ENCODE measurements at places on chromosomes 16 and 17.

- no peak for DNase-seq
Observed at GRCh38 chr16:25006504-25007056, 8.6 kb downstream of the ARHGAP17 start.

DNA sequence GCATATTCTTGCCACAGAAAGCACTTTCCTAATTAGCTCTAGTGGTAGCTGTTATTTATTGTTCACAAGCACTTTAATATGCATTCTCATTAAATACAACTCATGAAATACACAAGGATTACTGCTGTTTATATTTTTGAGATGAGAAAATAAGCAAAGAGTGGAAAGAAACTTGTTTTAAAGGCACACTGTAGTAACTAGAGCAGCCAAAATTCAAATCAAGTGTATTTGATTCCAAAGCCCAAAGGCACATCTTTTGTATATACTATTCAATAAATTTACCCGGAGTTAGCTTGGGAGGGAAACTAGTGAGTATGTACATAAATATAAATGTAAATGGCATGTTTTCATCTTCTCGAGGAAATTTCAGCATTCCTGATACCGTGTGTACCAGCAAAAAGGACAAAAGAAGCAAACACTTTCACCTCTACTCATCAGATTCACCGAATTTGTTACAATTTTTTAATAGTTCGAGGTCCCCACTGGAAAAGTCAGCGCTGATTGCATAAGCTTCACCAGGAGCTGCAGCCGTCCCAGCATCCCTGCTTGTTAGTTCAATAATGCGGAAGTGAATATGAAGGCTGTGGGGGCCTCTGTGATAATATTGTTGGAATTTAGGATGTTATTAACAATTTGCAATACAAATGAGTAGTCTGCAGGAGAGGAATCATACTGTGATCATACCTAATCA, 371.6 kb upstream of the MON1B start:
- DNase-seq, result no peak

DNA sequence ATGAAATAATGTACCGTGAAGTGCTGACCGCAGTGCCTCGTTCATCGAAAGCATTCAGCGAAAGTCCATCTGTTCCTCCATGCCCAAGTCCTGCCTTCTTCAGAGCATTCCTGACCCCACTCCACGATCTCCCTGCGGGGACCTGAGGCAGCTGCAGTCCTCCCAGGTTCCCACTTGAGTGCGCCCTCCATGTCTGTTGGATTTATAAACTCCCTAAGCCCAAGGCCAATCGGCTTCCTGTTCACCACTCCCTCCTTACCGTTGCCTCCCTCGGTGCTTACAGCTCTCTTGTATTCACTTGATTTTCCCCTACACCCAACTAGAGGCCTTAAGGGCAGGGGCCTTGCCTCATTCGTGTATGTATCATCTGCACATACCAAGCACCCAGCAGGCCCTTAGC, 2.8 kb downstream of the RAD51D start:
- DNase-seq, result no peak

DNA sequence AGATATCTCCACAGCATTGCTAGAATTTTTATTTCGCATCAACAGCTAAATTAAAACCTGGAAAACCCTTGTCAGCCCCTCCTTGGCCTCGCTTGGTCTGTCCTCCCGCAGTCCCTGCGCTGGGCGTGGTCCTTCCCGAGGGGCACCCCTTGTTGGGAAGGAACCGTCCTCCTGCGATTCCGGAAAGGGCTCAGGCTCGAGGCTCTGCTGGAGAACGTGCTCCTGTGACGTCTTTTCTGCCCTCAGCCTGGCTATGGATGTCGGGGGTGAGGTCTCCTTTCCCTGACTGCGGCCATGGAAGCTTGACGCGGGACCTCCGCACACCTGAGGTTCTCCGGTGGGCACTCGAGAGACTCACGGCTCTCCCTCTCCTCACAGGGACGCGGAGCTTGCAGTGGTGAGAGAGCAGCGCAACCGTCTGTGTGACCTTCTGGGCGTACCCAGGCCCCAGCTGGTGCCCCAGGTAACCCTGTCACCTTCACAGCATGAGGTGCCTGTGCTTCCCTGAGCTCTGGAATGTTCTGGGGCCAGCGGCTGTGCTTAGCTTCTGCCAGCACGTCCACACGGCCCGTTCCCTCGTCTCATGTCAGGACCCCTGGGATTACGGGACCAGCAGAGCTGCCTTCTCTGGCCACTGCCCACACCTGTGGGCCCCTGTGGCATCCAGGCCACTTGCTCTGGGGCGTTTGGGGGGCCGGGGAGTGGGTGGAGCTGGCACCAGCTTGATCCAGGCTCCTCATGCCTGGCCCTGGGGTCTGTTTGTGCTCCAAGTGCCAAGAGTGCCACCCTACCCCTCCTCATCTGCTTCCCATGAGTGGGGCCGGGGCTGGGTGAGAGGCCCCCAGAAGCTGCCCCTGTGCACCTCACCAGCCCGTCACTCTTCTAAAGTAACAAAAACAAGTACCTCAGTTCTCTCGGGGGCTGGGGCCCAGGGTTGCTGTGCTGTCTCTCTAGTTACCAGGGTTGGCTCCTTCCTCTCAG, 101.5 kb upstream of the ZNF750 start:
- DNase-seq, result no peak

DNA sequence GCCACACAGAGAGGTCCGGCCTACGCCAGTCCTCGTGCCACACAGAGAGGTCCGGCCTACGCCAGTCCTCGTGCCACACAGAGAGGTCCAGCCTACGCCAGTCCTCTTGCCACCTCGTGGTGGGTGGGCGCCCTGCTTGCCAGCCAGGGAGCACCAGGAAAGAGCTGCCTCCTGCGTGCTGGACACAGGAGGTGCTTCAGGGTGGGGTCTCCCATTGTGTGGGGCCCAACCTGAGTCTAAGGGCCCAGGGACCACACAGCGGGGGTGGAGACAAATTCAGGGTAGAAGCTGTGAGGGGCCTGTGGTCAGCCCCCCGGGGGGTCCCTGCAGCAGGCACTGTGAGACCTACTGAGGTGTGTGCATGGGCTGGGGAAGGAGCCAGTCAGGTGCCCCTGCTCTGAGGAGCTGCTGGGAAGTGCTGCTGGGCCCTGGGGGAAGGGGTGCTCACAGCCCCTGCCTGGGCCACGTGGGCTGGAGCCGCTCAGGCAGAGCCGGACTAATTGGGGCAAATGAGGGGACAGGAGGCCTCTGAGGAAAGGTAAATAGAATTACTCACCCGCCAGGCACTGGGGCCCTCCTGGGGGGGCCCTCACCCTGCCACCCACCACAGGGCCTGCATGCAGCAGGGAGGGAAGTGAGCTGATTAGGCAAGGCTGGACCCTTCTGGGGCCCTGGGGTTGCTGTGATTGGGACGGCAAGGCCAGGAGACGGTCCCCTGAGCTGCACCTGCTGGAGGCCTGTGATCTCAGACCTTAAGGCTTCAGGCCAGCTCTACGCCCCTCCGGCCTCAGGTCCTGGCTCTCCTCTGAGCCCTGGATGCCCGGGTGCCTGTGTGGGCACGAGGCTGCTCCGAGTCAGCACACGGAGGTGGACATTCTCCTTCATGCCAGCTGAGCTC, 11.0 kb downstream of the GCGR start:
- no peak for DNase-seq

DNA sequence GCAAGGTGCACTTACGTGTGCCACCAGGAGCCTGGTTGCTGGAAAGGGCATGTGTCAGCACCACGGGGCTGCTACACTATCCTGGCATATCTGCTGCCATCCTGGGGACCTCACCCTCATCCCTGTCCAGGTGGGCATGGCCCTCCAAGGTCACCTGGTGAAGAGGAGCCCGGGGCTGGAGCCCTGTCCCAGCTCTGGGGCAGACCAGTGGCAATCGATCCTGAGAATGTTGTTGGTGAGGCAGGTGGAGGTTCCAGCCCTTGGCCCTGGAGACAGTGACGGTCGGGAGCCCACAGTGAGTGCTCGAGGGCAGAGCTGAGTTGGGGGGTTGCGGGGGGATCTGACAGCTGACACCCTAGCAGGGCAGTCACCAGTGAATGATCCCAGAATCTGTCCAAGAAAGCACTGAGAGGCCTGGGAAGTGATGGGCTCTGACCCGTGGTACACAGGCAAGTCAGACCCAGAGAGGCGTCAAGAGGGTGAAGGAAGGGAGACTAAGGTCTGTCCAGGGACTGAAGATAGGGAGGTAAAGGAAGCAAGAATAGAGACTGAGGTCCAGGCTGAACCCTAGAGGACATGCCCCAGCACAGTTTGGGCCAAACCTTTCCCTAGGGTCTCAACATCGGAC, 17.6 kb downstream of the POLR3K start:
- no peak for DNase-seq

- no peak for DNase-seq
Observed at GRCh38 chr17:2624292-2624731, 30.9 kb downstream of the PAFAH1B1 start.
